ENCODE measurements at places on chromosomes 6 and 20.

DNA sequence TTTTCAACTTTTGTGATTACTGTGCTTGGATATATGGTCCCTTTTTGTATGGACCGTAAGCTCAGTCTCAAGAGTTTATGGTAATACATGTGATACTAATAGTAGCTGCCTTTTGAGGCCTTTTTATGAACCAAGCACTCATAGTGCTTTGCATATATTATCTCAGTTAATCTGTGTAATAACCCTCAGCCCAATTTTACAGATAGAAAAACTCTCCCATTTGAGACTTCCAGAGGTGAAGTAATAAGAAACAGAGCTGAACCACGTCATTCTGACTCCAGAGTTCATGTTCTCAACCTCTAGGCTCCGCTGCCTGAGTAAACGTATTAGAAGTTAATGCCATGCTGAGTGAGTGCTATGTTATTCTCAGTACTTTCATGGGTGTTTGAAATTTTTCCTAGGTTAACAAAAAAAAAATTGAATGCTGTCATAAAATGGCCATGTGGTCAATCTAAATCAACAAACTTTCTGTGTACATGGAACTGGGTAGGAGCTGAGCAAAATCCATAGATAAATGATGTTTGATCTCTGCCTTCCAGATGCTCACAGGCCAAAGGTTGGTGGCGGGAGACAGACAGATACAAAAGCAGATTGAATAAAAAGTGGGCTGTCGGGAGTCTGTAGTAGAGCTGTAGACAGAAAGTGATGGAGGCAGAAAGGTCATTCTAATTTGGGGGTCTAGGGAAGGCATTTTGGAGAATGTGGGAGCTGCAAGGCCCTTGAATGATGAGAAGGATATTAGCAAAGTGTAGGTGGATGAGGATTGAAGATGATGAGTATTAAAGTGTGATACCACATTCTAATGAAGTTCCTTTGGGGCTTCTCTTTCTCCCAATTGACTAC, 22.6 kb upstream of the ELOVL2 start:
- no peak for DNase-seq

DNA sequence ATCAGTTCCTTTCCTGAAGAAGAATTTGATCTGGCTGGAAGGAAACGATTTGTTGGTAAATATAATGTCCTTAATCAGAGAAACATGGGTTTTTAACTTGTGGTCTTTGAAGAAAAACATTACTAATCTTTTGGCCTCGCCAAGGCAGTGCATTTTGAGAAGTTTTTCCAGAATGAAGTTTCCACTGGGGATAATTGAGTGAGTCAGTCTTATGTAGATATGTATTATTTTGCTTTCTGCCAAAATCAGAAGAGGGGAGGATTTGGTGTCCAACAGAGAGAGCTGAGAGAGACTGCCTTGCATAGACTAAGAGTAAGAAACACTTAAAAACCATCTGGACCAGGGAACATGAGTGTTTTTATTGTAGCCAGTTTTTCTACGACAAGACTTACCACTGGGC, 79.9 kb downstream of the FNDC1 start:
- DNase-seq = no peak

GRCh38 chr6:124758663-124759062, 203.6 kb upstream of the RNF217 start:
- no peak for DNase-seq

DNA sequence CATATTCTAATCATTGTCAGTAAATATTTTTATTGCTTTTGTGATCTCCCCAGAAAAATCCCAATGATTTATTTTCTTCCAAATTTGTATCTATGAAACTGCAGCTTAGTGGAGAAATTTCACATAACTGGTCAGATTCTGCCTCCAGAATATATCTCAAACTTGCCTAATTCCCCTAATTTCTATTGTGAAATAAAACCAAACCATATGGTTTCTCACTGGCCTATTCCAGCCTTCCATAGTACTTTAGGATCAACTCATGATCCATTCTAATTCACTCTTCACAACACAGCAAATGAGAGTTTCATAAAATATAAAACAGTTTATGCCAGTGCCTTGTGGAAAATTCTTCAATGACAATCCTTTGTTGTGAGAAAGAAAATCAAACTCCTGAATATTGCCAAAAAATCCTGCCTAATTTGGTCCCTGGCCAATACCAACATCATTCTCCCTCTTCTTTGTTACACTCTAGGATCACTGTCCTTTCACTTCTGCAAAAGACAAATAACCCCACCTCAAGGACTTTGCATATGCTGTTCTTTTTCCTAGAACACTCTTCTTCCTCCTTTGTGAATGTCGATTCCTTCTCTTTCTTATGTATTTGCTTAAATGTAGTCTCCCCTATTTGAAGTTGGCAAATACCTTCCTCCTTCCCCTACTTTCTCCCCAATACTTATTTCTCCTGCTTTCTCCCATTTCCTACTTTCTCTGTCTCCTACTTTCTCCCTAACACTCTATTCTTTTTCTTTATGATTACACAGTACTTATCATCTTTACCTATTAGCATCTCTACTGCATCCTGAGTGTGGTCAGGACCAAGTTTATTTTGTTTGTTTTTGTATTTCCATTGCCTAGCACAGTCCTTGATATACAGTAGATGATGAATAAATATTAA, 587.5 kb downstream of the RFPL4B start:
- DNase-seq = no peak

DNA sequence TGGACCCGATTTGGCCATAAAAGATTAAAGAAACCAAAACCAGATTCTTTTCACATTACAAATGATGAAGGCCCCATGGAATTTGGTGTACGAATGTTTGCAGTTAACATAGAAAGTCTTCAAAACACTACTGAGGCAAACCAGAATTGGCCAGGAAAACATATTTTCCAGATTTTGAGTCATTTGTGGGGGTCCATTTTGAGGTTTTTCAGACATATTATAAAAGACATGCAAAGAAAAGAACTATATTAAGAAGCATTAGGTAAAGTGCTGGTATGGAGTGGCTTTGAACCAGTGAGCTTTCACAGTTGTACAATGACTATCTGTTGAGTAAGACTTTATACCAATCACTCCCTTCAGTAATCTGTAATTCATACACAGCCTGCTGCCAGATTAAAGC, 168.9 kb upstream of the COL21A1 start:
- DNase-seq = no peak

GRCh38 chr20:33673410-33674293, 576 bp downstream of the NECAB3 start:
- no peak for DNase-seq

DNA sequence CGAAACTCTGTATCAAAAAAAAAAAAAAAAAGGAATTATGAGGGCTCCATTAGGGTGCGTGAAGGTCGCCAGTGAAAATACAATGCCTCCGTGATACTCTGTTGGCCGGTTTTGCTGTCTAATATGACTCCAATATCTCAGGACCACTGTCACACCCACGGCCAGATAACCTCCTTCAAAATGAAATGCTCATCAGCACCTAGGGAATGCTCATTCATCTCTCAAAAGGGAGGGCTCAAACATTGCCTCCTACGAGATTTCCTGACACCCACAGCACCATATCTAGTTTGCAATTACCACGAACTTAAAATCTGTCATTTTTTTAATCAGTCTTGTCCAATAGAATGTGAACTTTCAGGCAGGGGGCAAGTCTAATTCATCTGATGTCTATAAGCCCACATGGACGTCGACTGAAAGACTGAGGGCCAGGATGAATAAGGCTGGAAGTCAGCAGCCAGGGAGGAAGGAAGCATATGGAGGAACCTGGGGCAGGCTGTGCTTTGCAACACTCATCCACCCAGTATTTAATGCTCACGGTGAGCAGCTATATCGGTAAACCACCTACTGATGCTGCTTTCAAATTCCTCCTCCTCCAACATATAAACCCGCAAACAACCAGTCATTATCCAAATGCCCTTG, 42.8 kb downstream of the MAP3K5 start:
- DNase-seq = no peak

DNA sequence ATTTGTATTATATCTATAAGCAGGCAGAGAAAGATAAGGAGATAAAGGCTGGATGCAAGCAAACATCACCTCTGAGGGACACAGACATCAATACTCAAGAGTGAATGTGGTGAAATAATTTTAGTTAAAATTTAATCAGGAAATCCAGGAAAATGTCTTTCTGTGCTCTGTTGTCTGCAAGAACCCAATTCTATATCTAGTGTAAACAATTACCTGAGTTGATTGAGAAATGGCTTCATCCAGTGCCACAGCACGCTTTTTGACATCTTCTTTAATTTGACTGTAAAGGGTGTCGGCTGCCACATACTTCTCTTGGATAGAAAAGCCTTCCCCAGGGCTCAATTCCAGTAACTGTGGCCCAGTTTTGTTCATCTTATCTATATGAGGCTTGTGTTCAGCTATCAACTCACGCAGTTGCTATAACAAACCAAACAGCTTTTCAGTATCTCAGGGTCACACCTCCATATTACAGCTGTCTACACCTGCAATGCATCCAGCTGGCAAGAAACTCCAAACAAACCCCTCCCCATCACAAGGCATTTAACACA, 131.6 kb downstream of the DST start:
- DNase-seq = no peak

DNA sequence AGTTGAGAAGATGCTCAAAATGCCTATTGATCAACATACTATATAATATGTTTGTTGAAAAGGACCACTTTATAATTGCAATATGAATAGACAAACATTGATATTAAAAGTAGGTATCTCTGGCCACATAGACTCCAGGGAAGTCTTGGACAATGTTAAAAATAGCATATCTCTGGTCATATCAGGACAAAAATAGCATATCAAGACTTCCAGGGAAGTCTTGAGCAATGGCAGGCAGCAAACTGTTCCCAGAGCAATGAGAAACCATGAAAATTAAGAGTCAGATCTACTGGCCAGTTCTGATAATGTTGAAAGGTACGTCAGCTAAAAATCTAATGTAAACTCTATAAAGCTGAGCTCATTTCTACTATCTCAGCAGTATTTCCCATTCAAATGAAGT, 1130.3 kb upstream of the CITED2 start:
- no peak for DNase-seq

- no peak for DNase-seq
These were observed 246.5 kb downstream of the HAO1 start for GRCh38 chr20:7693761-7694160.
